NCI-H2081 (cell line): ENCODE measurements at places on chromosomes 7 and 10.

DNA sequence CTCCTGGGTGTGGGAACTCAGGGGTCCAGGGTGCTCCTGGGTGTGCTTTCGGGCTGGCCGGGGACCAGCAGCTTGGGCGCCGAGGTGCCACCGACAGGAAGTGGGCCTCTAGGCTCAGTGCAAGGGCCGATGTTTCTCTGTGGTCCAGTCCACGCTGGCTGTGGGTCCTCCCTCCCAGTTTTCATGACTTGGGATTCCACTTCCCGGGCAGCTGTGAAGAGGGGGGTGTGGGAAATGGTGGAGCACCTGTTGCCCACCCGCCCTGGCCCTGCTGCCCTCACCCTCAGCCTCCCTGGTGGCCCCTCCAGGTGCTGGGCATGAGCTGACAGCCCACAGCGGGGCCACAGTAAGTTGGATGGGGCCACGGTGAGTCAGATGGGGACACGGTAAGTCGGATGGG, 58.5 kb downstream of the NKX6-2 start:
- no peak for DNase-seq

DNA sequence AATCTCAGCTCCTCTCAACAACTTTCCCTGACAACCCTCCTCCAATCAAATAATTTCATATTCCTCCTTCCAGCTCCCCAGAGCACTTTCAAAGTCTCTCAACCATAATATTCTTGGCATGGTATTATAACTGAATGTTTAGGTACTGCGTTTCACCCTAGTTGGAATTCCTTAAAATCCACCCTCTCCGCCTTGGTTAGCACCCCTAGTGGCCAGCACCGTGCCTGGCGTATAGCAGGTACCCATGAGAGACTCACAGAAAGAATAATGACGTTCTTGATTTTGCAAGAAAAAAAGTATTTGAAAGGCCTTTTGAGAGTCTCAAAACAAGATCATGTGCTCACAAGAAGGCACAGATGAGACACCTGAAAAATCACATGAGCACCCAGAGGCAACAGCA, 50.9 kb downstream of the GLI3 start:
- DNase-seq, result no peak

DNA sequence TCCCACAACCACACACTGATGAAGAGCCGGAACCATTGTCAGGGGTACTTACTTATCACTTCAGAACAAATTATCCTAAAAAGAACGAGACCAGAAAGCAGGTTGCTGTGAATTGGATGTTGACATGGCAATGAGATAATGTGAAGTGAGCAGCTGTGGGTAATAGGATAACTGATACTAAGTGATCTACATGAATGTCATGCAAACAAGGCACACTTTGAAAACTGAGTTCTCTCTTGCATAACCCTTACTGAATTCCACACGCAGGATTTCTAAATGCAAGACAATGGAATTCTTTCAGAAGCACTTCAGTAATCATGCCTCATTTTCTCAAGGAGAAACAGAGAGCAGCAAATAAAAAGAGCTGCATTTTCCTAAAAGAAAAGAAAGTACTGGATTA, 242.5 kb upstream of the TMEM229A start:
- no peak for DNase-seq

DNA sequence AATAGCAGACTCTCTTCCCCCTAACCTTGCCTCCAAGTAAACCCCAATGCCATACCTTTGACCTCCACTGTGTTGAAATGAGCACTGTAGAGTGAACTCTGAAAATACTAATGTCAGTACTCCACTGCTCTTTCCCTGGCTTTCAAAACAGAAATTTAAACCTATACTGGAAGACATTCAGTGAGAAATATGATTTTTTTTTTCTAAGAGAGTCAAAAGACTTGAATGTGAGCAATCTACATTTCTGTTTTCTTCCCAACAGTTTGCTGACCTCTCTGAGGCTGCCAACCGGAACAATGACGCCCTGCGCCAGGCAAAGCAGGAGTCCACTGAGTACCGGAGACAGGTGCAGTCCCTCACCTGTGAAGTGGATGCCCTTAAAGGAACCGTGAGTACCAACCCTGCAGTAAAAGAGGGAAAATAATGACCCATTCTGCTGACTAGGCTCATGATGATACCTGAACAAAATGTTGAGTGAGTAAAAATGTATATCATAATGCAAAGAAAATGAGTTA, 6.4 kb downstream of the VIM start:
- DNase-seq, result no peak

DNA sequence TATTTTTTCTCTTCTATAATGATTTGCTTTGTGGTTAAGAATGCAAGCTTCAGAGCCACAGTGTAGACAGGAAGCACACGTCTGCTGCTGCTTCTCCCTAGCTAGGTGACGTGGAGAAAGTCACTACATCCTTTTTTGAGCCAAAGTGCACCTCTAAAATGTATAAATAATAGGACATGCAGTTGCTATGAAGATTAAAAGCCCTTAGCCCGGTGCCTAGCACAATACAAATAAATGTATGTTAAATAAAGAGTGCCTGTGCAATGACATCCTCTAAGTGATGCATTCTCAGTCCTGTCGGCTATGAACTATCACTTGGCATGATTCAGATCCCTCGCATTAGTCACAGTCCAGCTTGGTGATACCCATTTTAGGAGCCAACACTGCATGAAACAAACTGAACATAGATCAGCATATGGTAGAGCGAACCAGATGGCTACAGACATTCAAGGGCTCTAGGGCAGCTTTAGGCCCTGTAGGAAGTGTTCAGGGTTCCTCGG, 4.8 kb upstream of the TRDMT1 start:
- no peak for DNase-seq

DNA sequence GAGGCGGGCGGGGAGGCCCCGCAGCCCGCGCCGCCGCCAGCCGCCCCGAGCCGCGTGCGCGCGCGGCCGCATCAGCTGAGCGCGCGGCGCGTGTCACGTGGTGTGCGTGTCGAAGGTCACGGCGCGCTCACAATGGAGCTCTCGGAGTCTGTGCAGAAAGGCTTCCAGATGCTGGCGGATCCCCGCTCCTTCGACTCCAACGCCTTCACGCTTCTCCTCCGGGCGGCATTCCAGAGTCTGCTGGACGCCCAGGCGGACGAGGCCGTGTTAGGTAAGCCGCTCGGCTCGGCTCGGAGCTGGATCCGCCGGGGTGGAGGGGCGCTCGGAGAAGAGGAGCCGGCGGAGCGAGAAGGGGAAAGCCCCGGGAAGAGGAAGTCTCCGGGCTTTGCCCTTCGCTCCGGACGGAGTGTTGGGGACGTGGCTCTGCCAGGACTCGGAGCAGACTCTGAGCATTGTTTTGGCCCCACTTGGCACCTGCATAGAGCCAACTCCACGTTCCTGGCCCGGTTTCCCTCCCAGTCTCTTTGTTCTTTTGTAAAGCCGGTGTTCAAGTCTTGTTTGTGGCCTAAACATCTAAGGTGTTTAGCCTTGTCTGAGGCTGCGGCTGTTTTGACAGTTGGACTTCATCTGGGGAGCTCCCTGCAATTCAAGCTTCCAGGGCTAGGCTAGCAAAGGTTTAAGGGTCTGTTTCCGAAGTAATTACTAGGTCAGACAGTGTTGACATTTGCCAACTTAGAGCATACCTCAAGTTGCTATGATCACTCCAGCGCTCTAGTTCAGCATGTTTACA, at the start of gene COMMD3:
TSS of gene COMMD3 (plus strand) at position 103 of the 790 bp plus-strand sequence. CDS start at position 133, 30 bp downstream.
- DNase-seq, result peak; percentile 84

- no peak for DNase-seq
Observed at GRCh38 chr10:29146311-29147100, 142.4 kb upstream of the LYZL1 start.

- no peak for DNase-seq
Observed at GRCh38 chr10:106625751-106626150, 538.8 kb downstream of the SORCS1 start.

GRCh38 chr10:97740613-97741012, 3.7 kb downstream of the ZFYVE27 start:
- DNase-seq, result no peak

DNA sequence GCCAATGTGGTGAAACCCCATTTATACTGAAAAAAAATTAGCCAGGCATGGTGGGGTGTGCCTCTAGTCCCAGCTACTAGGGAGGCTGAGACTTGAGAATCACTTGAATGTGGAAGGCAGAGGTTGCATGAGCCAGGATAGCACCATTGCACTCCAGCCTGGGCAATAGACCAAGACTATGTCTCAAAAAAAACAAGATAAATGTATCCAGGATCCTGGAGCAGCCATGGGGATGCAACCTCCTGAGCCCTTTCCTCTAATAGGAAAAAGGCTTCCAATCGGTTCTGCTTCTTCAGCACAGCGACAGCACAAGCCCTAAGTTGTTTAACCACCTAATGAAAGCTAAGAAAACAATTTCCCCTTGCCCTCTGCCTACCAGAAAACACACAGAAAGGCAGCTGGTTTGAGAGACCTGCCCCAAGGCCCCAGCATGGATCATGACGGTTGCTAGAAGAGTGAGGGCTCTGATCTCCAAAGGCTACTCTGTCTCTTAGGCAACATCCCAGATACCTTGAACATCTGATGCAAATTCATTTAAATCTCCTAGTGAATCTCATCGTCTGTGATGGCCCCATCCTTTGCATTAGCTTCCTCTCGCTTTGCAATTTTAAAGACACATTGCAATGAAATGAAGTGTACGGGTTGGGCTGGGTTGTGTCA, 220.8 kb downstream of the ARHGAP21 start:
- no peak for DNase-seq

DNA sequence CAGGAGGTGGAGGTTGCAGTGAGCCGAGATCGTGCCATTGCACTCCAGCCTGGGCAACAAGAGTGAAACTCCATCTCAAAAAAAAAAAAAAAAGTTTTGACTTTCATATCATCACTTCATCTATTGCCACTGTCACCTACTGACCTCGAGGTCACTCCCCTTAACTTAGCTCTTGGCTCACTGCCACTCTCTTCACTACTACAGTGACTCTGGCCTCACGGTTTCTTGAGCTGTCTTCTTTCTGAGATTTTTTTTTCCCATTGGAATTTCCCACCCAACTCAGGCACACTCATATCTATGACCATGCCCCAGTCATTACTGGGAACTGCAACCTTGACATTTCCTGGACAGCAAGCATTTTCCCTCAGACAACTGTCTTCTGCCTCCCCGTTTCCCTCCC, 42.6 kb upstream of the C7orf33 start:
- no peak for DNase-seq

DNA sequence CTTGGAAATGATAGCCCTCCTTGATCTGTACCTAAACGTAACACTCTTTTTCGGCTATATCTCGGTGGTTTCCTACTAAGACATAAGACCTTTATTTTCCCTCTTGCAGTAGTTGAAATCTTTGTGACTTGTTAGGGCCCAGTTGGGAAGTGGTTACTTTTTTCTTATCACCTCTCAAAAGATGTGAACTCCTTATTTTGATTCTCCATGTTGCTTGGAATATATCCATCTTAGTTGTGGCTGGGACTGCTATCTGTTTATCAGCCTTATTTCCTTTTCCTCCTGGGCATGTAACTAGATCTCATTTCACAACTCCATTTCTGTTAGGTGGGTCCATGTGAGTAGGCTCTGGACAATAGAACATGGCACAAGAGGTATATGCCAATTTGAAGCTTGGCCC, 4.1 kb upstream of the CPED1 start:
- DNase-seq, result no peak

DNA sequence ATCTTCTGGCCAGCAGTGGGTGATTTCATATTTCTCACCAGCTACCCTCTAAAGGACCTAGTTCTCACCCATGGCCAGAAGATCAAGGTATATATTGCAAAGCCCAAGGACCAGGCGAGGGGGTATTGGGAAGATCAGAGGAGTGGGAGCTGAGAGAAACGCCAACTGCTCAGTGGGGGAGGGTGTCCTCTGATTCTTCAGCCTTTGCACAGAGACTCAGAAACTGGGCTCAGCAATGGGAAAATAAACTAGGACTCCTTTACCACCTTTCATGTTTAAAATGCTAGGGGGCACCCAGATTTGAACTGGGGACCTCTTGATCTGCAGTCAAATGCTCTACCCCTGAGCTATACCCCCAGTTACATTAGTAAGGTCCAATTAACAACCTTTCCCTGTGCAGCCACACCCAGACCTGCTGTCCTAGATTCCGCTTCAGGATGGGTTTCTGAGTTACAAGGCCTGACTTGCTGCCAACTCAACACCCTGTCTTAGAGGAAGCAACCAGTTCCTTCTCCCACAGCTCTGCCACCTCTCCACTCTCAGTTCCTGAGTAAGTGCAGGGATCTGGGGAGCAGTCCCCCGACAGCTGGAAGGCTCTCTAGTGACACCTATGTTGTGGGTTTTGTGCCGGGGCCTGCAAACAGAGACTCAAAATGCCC, 93.5 kb downstream of the ZNF783 start:
- DNase-seq, result no peak

DNA sequence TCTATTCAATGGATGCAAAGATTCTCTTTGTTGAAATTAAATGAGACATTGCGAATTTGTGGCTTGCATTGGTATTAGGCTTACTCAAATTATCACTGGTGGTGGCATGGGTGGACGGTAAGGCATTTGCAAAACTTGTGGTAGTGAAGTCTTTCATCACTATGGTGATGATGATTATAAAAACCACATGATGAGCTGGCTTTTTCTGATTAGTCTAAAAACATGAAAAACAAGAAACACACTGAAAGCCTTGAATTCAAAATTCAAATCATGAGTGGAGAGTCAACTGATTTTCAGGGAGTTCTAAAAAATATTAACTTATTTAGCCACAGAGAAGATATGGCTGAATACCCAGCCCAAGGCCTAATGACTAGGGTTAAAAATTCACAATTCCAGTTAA, 99.8 kb upstream of the HGF start:
- no peak for DNase-seq
